ENCODE measurements at places on chromosomes 12 and 14.

- DNase-seq = no peak
Measured at GRCh38 chr12:82440885-82441284, 82.6 kb downstream of the METTL25 start.

DNA sequence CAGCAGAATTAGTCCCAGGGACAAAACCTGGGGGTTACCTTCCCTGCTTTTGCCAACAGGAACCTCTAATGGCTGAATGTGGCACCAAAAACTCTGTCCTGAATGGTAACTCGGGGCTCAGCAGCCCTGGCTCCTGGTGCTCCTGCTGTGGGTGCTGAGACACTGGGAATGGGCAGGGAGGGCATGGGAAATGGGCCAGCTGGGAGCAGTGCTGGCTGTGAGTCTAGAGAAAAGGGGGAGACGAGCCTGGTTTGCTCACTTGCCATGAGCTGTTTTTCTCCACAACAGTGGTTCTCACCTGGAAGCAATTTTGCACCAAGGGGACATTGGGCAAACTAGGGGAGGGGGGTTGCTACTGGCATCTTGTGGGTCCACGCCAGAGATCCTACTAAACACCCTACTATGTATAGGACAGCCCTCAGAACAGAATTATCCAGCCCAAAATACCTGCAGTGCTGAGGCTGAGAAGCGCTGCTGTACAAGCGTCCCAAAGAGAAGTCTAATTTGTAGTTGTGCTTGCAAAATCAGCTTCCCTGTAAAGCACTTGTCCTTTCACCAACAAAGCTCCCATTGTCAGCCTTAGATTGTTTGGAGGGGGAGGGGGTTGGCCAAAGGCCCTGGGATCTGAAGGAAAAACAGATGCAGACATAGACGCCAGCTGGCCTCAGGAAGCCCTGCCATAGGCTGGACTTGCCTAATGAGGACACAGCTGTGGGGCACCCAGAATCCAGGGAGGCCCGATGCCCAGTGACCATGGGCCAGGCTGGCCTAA, 3.6 kb downstream of the LRRC74A start:
- DNase-seq = no peak

- DNase-seq = no peak
Measured at GRCh38 chr12:48788854-48789775, at the start of gene ADCY6. ADCY6 (minus strand) TSS chr12:48789089; CDS start chr12:48783434, 5,655 bp downstream.

DNA sequence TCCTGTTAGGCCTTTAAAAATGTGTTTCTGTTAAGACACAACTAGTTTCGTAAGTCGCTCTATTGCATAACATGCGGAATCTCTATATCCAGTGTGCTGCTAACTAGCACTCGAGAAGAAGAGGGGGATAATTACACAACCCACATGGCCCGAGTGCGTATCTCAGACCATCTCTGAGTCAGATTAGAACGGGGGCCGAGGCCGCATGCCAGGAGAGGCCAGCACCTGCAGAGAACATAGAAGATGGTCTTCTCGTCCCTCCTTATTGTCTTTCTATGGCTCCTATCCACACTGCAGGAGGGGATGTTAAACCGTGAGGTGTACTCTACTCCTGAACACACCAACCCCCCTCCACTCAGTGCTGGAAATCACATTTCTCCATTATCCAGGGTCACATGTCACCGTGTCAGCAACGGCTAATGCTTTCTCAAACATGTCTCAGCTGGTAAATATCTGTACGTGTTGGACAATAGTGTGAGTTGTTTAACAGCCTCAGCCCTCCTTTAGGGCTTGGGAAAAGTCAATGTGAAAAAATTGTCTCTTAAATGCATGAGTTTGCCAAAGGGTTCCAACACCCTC, 56.3 kb downstream of the CCDC88C start:
- peak; percentile 35 for DNase-seq

DNA sequence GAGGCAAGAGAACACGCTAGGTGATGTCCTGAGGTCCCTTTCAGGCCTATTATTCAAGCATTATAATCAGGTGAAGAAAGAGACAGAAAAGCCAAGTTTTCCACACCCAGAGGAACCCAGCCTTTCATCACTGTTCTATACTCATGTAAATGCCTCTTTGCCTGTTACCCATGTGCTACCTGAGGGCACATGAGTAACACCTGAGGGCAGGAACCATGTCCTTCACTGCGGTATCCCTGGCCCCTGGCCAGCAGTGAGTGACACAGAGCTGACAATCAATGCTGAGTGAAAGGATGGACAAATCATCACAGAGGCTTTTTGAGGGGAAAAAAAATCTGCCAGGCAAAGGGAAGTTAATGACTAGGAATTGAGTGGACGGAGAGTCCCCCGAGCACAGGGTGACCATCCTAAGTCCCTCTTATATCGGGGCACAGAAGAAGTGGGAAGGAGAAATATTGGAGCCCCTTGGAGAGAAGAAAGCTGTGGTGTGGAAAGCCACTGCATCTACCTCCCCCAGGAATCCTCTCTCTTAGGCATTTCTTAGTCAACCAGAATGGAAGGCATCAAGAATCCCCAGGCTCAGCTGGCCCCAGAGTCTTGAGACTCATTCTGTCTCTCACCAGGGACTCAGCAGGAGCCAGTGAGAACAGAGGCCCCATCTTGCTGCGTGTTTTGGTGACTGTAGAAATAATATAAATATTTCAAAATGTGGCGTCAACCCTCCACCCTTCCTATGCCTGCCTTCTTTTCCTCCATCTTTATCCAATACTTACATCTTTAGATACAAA, 212.9 kb downstream of the DPF3 start:
- no peak for DNase-seq
